ENCODE measurements at places on chromosomes 6 and 20.

GRCh38 chr6:132669690-132670291 is 10.8 kb upstream of the TAAR1 start:
- no peak for DNase-seq

- no peak for DNase-seq
These were observed 1.3 kb downstream of the MCUR1 start for GRCh38 chr6:13813026-13813425.

DNA sequence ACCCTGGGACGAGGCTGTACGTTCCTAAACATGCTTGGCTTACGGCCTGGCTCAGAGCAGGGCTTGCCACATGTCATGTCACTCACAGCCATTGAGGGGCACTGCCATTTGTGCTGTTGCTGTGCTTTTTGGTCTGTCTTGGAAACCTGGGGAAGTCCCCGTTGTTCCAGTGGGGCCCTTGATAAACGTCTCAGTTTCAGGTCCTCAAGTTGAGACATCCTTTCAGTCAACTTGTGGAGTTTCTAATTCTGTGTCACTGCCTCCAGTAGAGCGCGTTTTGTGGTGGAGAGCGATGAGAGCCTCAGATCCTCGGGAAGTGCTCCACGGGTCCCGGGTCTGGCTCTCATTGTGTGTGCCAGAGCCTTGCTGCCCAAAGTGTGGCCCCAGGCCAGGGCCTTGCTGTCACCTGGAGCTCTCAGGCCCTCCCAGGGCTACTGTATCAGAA is 43.0 kb upstream of the CCR6 start:
- peak; percentile 32 for DNase-seq

DNA sequence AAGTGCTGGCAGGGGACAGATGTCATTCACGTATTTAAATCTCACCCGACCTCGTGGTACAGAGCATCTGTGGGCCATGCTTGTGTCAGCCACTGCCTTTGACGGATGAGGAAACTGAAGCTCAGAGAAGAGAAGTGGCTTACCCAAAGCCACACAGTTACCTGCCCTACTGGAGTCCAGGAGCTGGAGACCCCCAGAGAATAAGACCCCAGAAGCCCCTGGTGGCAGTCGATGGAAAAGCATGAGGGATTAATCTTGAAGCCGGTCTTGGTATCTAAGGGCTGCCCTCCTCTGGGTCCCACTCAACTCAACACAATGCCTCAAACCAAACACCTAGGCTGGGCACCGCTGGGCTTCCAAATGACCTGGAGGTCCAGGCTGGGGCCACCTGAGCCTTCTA is 83.1 kb downstream of the GRM4 start:
- DNase-seq: no peak

DNA sequence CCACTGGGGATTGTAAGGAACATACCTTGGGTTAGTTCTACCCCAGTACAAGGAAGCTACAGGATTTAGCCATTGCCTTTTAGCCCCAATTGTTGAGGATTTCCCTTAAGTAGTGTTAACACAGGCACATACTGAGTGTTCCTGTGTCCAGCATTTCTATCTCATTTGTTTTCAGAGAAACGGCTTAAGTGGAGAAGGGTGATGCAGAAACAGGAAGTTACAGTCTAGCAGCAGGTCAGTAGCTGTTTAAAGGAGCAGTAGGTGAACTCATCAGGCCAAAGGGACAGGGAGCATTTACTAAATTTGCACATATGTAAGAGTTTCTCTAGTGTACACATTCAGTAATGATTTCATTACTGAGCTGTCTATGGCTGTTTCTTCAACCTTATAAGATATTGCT is 644.2 kb upstream of the GJE1 start:
- DNase-seq: no peak

DNA sequence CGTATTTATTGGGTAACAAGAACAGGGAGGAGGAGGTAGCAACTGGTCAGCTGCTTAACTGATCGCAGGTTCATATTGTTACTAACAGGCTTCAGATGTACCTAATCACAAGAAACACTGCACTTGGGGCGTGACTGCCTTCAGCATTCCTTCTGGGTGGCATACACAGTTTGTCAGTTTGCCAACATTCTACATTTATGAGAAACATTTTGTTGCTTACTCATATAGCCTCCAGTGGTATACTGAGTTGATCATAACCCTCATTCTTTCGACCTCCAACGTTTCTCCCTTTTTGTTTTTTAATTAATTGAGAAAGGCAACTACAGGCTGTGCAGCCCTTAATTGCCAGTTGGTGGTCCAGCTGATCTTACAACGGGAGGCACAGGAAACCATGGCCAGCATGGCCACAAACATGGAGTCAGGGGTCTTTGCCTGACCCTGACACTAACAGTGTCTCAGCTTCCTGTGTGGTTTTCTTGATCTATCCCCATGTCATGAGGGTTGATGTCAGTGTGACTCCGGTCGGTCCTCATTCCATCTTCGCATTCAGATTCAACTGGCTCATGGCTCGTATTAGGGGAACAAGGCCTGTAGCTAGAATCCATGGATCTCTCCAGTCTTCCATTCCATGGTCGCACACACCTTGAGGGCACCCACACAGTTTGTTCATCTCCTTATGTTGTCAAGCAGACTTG is 9.4 kb downstream of the EPB41L2 start:
- no peak for DNase-seq

- DNase-seq: no peak
These were observed 55.6 kb upstream of the FOXC1 start for GRCh38 chr6:1554141-1554475.

GRCh38 chr6:88517737-88518136 is 351.6 kb upstream of the CNR1 start:
- no peak for DNase-seq

- no peak for DNase-seq
These were observed 36.6 kb downstream of the MGME1 start for GRCh38 chr20:18005170-18005989.

DNA sequence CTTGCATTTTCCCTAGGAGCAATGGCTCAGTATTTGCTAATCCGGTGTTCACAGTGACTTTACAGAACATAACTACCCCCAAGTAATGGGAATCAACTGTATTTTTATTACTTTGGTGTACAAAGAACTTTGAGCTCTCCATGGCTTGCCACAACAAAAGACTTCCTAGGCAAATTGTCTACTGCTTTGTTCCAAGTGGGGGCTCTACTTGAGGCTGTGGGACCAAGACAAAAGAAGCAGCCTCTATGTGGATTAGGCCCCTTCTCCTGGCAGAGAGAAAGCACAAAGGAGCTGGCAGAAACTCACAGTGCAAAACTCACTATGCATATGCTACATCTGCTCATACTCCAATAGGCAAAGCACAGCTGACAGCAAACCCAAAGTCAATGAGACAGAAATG is 853 bp downstream of the WFDC8 start:
- no peak for DNase-seq

GRCh38 chr6:157631838-157632614 is 191.0 kb upstream of the SNX9 start:
- no peak for DNase-seq

DNA sequence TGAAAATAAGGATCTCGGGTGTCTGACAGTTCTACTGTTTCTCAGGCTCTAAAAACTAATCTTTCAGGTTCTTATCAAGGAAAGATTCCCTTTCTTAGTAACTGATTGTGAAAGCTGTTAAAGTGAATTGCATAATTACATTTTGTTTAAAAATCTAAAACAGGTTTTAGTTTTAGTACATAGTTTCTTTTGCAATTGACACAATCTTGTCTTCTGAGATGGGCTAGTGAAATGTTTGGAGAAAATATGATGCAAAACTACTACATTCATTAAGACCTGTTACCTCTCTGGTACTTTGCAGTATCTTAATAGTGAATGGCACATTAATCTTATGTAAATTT is 298.4 kb downstream of the UTRN start:
- DNase-seq: no peak

GRCh38 chr6:10722820-10723566 is at the start of gene TMEM14C:
TMEM14C (plus strand) TSS chr6:10723070; CDS start chr6:10724614, 1,544 bp downstream.
- DNase-seq: peak; percentile 67

GRCh38 chr20:36802326-36803222 is 29.0 kb upstream of the DSN1 start:
- DNase-seq: no peak

DNA sequence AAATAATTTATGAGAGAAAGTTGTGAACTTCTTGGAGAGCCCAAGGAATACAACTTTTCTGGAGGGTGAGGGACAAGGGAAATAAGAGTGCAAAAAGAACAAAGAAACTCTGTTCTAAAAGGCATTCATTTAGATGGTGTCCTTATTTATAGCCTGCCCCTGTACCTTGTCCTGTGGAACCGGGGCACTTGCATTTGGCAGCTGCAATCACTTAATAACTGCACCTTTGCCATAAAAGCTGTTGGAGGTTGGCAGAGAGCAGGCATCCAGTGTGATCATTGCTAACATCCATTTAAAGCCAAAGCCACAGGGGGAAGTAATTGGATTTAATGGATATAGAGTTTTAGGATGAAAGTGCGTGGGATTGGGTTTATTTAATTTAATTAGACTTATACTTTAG is 50.8 kb upstream of the SGK1 start:
- DNase-seq: no peak

DNA sequence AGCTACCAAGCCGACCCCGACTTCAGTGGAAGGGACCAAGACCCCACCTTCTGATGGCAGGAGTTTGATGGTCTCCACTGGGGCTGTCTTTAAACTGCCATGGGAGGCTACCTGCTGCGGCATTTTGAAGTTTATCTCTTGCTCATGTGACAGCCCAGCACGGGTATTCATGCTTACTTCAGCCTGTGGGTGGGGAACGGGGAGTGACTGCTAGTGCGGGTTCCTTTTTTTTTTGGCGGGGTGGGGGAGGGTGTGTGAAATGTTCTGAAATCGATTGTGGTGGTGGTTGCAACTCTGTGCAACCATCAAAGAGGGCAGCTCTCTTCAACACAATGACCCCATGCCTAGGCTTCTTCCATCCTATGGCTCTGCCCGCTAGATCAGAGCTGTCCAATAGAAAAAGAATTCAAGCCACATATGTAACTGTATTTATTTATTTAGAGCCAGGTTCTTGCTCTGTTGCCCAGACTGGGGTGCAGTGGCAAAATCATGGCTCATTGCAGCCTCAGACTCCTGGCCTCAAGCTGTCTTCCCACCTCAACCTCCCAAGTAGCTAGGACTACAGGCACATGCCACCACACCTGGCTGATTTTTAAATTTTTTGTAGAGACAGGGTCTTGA is 53.7 kb downstream of the PPP1R16B start:
- DNase-seq: no peak

DNA sequence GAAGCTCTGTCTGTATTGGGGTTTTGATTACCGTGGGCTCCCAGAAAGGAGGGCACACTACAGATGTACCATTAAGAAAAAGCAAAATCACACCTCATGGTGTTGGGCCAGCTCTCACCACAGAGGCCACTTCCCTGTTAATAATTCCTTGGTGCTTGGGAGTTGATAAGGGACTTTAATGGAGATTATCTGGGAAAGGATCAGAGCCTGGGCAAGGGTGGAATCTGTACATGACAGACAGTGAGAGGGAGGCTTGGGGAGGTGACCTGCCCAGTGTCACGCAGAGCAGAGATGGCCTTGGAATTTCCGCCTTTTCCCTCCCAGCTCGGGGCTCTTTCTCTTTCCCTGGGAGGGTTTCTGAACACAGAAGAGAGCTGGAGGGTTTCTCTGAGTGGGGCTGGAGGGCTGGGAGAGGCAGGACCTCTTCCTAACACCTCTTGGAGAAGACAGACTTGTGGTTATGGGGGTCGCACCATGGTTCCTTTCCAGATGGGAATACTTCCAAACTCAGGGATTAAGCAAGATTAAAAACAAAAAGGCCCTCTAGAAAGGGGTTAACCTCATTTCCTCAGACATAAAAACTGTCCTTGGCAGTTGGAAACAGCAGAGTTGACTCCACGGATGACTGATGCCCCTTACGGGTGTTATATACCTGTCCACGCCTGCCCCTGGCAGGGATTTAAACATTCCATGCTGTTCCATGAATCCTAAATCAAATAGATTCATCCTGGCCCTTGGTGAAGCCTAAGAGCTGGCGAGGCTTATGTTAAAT is 16.8 kb upstream of the KCNK16 start:
- no peak for DNase-seq

GRCh38 chr20:32621071-32621890 is 36.1 kb upstream of the NOL4L start:
- no peak for DNase-seq

DNA sequence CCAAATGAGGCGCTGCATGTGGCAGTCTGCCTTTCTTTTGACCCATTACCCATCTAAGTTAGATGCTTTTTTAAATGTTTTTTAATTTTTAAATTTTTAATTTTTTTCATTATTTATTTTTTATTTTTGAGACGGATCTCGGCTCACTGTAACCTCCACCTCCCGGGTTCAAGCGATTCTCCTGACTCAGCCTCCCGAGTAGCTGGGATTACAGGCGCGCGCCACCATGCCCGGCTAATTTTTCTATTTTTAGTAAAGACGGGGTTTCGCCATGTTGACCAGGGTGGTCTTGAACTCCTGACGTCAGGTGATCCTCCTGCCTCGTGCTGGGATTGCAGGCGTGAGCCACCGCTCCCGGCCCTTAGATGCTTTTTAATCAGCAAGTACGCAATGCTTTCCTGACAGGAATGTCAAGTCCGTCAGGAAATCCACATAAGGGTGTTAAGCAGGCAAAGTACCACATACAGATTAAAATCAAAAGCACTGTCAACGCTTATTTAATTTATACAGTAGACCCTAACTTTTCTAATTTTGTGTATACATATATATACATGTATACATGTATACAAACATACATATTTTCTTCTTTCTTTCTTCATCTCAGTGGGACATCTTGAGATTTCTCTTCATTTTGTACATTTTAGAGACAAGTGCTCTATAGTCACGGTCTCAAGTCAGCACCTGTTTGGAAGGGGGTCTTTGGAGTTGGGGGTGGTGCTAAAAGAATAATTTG is 995 bp upstream of the GSTA4 start:
- DNase-seq: no peak

- DNase-seq: no peak
These were observed 115.7 kb downstream of the TOX2 start for GRCh38 chr20:44030394-44030793.

GRCh38 chr6:76466286-76466685 is 393.8 kb upstream of the IMPG1 start:
- DNase-seq: no peak

DNA sequence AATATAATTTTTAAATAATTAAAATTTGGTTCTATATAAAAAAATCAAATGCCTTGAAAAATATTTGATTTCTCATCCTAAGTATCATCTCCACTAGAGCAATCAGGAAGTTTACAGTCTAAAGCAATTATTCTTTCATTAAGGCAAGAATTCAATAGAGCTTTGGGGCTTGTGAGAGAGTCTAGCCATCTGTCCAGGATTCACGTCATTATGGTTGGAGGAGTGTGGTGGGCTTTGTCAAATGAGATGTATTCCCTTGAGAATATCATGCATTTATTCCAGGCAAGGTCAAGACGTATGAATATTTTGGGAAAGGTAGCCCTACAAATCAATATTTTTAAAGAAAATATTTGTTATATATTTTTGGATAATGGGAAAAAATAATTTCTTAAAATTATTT is 132.4 kb downstream of the ELOVL4 start:
- DNase-seq: no peak
